ENCODE measurements at places on chromosomes 1 and 21.
A peak's percentile ranks its signal among the peaks of the same experiment; 100 is the strongest.

GRCh38 chr1:23116921-23117699 is 51.5 kb downstream of the LUZP1 start:
- no peak for DNase-seq

- DNase-seq, result peak; percentile 15
These were observed 4.4 kb downstream of the HPCA start for GRCh38 chr1:32890516-32891240.

DNA sequence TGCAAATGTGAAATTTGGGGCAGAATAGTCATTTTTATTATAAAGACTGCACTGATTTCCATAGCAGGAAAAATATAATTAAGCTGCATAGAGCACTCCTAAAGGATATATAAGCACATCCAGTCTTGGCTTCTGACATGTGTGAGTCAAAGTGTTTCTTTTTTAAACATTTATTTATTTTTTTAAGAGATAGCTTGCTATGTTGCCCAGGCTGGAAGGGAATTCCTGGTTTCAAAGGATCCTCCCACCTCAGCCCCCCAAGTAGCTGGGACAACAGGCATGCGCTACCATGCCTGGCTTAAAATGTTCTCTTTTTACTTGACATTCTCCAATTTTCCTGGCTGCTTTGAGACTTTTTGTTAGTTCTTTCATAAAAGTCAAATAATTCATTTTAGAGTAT is 126.1 kb downstream of the HMCN1 start:
- DNase-seq, result no peak

GRCh38 chr1:103576065-103576464 is 4.7 kb downstream of the AMY2B start:
- no peak for DNase-seq

All from ovary (tissue), 10 donors.